HT1080 (cell line): ENCODE measurements at places on chromosomes 4 and X. TPM values are rescaled to one million over a fixed set of nuclear protein-coding genes. Genes with fewer than 3 reads are reported as not detected.
A peak's percentile ranks its signal among the peaks of the same experiment; 100 is the strongest.

DCAF4L1 gene
- 0.19 and 0.33 TPM in 2 replicates for total RNA-seq

STAP1 gene
- total RNA-seq = not detected in 2 replicates

RASL11B gene
- total RNA-seq = not detected in 2 replicates

TEX13C gene
- 0.14 TPM in 1 of 2 replicates, not detected in the other for total RNA-seq

ETDA gene
- total RNA-seq = 0.16 TPM in 1 of 2 replicates, not detected in the other

LONRF3 gene
- 0.77 TPM in 1 of 2 replicates, not detected in the other for total RNA-seq

NXF2B gene
- 0.40 and 0.76 TPM in 2 replicates for total RNA-seq

CD99L2 gene
- 15.6 and 19.0 TPM in 2 replicates for total RNA-seq

MAGEE1 gene
- 0.73 and 1.2 TPM in 2 replicates for total RNA-seq

RBM41 gene
- total RNA-seq = 6.3 and 8.1 TPM in 2 replicates

ITM2A gene
- total RNA-seq = 0.26 and 0.27 TPM in 2 replicates

ARX gene
- total RNA-seq = 0.03 and 0.27 TPM in 2 replicates

SPIN2A gene
- 0.37 and 0.63 TPM in 2 replicates for total RNA-seq

- no peak for DNase-seq
These were observed 814 bp upstream of the MMAA start for GRCh38 chr4:145618210-145618931.

GRCh38 chr4:174279433-174280155 lies 3.9 kb downstream of the FBXO8 start:
- no peak for DNase-seq

DNA sequence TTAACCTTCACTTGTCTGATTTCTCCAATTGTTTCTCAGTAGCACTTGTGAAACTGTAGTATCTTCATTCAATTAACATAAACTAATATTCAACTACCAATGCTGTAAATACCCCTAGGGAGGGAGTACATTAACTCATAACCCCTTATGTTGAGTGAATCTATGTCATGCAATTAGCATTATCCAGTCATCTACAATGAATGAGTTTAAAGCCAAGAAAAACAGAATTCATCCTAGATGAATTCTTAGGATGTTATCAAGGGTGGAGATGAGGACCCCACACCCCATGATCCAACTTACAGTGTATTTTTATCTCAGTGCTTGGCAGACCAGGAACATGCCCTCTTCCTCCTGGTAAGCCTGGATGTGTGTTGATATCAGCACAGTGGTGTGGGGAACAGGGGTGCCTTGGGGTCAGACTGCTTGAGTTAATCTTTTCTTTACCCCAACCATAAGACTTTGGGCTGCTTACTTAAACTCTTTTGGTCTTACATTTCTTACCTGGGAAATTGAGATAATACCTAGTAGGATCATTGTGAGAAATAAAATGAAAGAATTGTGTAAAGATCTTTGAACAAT lies 62.1 kb upstream of the SCOC start:
- DNase-seq = no peak

GRCh38 chr4:112327965-112328733 lies 31.0 kb downstream of the ALPK1 start:
- peak; percentile 58 for DNase-seq

DNA sequence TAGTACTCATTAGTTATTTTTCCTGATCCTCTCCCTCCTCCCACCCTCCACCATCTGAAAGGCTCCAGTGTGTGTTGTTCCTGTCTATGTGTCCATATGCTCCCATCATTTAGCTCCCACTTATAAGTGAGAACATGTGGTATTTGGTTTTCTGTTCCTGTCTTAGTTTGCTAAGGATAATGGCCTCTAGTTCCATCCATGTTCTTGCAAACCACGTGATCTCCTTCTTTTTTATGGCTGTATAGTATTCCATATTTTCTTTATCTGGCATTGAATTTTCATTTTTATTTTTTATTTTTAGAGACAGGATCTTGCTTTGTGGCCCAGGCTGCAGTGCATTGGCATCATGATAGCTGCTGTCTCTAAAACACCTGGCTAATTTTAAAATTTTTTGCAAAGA lies 11.9 kb upstream of the UBE2K start:
- no peak for DNase-seq

DNA sequence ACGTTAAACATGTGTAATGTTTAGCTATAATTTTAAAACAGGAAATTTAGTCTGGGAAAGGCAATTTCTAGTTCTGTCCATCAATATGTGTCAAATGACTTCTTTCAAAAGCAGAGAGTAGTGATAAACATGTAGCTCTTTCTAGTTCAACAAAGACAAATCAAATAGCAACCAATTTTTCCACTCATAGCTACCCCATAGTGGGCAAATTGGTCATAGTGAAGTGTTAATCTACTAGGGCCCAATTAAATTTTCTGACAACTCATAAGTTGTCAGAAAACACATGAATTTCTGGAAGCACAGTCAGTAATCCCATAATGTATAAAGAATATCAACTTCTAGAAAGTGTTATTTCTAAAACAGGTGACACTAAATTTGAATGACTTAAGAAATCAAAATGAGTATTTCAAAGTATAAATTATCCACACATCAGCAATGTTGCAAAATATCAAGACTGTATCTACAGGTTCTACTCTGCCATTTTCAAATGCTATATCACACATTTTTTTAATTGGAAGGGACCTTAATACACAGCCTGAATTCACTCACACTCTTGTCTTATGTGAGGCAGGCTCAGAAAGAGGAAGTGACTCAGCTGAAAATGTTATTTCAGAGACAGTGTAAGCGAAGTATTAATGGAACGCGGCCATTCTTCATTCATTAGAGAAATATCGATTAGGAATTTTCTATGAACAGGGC lies 7.7 kb downstream of the OCIAD2 start:
- peak; percentile 58 for DNase-seq

DNA sequence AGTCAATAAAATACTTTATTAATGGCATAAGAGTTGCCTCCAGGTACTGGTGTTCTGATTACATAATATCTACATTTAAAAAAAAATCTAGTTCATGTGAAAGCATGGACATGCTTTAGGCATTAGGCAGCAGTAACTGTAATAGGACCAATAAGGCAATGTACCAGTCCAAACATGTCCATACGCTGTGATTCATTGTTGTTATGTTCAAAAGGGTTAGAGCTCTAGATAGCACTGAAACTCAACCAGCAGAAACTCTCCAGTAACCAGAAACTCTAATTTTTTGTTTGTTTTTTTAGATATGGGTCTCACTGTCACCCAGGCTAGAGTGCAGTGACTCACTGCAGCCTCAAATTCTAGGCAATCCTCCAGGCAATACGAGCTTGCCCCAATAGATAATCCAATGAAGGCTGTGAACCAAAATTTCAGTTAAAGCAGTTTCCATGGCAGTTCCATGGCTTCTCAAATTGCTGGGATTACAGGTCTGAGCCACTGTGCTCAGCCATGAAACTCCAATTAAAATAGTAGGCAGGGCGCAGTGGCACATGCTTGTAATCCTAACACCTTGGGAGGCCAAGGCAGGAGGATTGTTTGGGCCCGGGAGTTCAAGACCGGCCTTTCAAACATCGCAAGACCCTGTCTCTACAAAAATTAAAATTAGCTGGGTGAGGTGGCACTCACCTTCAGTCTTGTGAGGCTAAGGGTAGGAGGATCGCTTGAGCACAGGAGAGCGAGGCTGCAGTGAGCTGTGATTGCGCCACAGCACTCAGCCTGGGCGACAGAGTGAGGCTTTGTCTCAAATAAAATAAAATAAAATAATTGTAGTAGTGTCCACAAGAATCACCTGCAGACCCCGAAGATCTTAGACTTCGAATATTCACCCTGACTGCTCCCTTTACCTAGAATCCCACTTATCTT lies 36.3 kb downstream of the MGARP start:
- DNase-seq = peak; percentile 96

DNA sequence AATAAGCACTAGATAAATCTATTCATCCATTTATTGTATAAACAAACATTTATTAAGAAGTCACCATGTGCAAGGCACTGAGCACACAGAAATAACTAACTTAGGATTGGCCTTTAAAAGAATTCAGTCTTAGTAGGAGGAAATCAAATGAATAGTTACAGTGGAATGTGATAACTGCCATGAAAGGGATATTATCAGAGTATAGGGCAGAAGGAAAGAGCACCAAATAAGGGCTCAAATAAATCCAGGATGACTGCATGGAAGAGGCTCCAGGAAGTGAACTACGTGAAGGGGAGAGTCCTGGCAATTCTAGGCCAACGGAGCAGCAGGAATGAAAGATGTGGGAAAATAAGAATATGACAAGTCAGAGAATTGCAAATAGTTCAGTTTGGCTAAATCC lies 406.0 kb downstream of the INPP4B start:
- peak; percentile 42 for DNase-seq

DNA sequence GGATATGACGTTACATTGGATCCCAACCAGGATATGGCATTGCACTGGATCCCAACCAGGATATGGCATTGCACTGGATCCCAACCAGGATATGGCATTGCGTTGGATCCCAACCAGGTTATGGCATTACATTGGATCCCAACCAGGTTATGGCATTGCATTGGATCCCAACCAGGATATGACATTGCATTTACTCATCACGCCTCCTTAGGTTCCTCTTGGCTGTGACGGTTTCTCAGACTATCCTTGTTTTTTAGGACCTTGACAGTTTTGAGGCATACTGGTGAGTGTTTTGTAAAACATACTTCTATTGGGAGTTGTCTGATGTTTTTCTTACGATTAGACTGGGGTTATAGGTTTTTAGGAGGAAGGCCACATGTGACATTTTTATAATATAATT lies 5.4 kb upstream of the ACSL1 start:
- DNase-seq = peak; percentile 65

GRCh38 chrX:46649421-46650260 lies 76.1 kb downstream of the CHST7 start:
- no peak for DNase-seq

DNA sequence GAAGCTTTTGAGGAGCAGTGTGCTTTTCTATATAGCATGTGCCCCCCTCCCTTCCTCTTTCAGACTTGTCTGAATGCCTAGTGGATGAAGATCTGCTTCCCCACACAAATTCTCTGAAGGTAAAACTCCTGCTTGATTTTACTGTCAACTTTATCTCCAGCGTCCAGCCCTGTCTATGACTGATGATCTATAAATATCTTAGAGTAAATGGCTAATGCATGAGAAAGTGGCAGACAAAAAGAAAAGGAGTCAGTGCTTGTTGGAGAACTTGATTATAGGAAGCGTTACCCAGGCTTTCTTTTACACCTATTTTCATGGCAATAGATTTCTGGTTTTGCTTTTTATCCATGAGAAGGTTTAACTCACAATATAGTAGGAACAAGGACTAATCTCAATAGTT lies 168.3 kb upstream of the HS3ST1 start:
- no peak for DNase-seq

DNA sequence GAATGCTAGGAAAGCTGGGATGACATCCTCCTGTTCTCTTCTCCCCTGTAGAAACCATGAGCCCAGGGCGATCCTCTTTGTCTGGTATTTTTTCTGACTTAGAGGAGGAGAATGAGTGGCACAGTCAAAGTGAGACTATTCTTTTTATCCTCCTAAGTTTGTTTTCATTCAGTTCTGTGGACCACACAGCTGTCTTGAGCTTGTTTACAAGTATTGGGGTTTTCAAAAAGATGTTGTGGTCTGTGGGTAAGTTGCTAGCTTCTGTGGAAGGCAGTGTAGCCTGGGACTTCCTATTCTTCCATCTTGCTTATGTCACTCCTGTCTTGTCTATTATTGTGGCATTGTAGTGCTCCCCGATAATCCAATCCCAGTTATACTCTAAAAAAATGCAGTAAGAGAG lies 223.0 kb downstream of the PAPSS1 start:
- no peak for DNase-seq

- no peak for DNase-seq
These were observed 34.2 kb upstream of the TBC1D14 start for GRCh38 chr4:6875431-6875831.

- peak; percentile 64 for DNase-seq
These were observed 40.4 kb upstream of the TLR2 start for GRCh38 chr4:153643406-153644383.

GRCh38 chr4:174005422-174005821 lies 278.0 kb downstream of the FBXO8 start:
- no peak for DNase-seq

DNA sequence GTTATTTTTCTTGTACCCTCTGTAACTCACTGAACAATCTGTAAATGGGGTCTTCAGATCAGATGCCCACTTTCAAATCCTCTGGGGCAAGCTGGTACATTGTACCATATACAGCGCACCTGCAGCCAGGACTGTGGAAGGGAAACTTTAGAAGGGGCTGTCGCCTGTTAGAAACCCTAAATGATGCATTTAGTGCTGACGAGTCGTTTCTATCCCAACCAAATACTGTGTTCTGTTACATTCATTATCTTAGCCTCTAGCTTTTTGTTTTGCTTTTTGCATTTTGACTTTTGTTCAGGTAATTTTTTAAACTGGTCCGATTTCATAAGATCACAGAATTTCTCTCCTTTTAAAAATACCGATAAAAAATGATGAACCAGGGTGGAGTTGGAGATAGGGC lies 66.4 kb upstream of the AGA start:
- DNase-seq = no peak

DNA sequence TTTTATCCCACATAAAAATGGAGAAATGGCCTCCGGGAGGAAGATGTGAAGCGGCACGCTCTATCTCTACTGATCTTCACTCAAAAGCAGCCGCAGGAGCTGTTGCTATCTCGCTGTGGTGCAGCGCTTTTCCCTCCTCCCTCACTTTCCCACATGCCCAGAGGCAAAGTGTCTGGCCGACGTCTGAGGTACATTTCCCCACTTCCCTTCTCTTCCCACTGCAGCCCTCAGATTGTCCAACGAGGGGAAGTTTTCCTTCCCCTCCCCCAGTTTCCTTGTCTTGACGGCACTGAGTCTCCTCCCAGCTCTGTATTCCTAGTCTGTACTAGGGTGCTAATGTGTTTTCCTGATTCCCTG lies 660 bp upstream of the COL25A1 start:
- DNase-seq = no peak

- DNase-seq = peak; percentile 13
These were observed 27.8 kb downstream of the VSIG4 start for GRCh38 chrX:66012094-66012534.

- DNase-seq = no peak
These were observed 58.2 kb upstream of the FBXW7 start for GRCh38 chr4:152594057-152594456.

DNA sequence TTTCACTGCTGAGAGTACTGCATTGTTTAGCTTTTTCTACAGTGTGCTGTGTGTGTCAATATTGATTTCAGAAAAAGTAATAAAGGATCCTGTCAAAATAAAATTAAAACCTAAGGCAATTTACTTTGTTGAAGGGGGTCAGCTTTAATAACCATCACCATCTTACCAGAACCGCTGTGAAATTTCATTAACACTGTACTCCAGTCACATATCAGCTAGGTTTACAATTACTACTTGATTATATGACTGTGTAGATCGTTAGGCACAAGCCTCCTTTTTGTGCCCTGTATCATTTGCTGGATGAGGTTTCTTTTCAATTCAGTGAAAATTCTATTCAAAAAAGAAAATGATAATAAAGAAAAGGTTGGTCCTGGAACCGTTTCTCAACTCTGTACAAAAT lies 917.2 kb downstream of the CENPC start:
- DNase-seq = no peak

DNA sequence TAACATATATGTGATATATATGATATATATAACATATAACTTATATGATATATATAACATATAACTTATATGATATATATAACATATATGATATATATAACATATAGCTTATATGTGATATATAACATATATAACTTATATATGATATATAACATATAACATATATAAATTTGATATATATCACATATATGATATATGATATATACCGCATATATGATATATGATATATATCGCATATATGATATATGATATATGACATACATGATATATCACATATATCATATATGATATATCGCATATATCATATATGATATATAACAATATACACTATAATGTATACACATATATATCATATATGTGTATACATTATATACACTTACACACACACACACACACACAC lies 114.3 kb downstream of the ELOVL6 start:
- DNase-seq = no peak

- DNase-seq = no peak
These were observed 1.4 kb downstream of the L1CAM start for GRCh38 chrX:153884590-153884989.
